A549 treated with dexamethasone at 1 μM for 4 hours (cell line): ENCODE measurements at places on chromosomes 12 and 14. TPM values are rescaled to one million over a fixed set of nuclear protein-coding genes. Genes with fewer than 3 reads are reported as not detected.

Gene ZNF385A
- total RNA-seq, result 12.3 to 23.4 TPM (median 22.5 TPM) in 5 replicates

Gene FAR2
- 0.11 to 0.20 TPM (median 0.17 TPM) in 3 of 5 replicates, not detected in the others for total RNA-seq

Gene ESPL1
- 14.1 to 24.7 TPM (median 21.8 TPM) in 5 replicates for total RNA-seq

Gene TDRD9
- total RNA-seq, result 0.15 to 0.34 TPM (median 0.23 TPM) in 5 replicates

Gene LRIG3
- 3.6 to 4.8 TPM (median 3.8 TPM) in 5 replicates for total RNA-seq

Gene TTC6
- 0.27 to 0.52 TPM (median 0.45 TPM) in 5 replicates for total RNA-seq
